NCI-H187 (cell line): ENCODE measurements at places on chromosomes 5 and 9.

GRCh38 chr9:27276193-27277030, 20.5 kb downstream of the EQTN start:
- DNase-seq, result no peak

- no peak for DNase-seq
Observed at GRCh38 chr5:54965806-54966205, 19.6 kb downstream of the ESM1 start.

GRCh38 chr5:174736331-174736721, 11.9 kb downstream of the MSX2 start:
- no peak for DNase-seq

DNA sequence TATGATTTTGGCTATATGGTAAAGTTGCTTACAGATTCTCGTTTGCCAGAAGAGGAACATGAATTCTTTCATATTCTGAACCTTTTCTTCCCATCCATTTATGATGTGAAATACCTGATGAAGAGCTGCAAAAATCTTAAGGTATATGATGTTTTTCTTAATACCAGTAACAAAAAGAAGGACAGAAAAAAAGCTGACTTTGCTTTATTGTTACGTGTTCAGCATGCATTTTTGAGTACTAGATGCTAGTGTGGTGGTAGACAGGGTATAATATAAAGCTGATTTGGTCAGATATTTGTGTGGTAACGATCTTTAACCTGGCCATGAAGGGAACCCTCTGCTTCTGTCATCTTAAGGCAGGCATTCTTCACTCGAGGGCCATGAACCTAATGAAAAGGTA, 13.3 kb downstream of the CNOT8 start:
- DNase-seq, result no peak

- no peak for DNase-seq
Observed at GRCh38 chr5:14256026-14256690, 113.0 kb downstream of the TRIO start.

DNA sequence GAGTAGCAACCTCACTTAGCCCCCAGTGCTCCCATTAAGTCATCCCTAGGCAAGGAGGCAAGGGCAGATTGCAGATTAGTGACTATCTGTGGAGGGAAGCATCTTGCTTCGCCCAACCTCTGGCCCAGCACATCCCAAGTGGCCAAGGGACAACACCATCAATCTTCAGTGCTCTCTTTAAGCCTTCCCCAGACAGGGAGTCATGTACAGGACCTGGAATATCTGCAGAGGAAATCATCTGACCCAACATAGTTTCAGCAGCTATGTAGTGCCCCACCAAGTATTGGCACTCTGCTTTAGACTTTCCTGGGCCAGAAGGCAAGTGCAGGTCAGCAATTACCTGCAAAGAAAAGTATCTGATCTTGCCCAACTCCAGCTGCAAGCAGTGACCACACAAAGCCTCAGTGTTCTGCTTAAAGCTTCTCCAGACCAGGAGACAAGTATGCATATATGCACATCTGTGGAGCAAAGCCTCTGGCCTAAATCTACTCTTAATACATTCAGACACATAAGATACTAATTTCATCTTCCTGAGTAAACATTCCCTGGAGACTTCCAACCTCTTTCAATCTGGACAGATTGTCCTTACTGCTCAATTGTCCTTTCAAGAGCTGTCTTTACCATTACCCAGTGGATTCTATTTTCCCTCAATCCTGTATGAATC, 224.8 kb upstream of the VLDLR start:
- DNase-seq, result no peak

DNA sequence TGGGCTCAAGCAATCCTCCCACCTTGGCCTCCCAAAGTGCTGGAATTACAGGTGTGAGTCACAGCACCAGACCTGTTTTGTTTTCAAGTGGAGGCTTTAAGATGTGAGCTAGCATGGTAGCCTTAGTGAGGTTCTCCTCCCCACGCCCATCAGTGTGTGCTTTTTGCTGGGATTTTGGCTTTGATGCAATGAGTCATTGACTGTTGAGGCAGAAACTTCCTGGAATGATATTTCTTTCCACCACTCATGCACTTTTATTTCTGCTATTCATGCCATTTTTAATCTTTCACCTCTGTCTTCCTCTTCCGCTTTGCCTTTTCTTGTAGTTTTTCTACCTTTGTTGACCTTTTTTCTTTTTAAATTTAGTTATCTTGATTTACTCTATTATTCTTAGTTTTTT, 4.2 kb upstream of the NFIL3 start:
- DNase-seq, result no peak
